Fibroblast of lung (primary cell): ENCODE measurements at places on chromosomes 16 and 17.

DNA sequence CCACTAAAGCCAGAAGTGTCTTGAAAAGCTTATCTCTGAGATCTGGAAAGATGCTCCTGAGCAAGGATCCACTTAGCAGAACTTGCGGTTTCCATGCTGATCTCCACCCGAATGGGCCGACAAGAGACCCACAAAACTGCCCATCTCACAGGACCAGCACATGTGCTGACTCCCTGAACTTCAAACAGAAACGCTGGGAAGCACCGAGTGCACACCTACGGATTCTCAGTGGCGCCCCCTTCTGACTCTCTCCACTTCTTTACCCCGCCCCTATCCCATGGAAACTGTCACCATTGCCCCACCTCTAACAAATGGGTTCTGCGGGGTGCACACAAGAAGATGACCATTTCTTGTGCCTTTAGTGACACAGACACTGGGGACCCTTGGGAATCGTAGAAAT lies 21.4 kb downstream of the CDRT4 start:
- DNase-seq = no peak

GRCh38 chr16:26647870-26648269 lies 418.9 kb upstream of the C16orf82 start:
- no peak for DNase-seq

DNA sequence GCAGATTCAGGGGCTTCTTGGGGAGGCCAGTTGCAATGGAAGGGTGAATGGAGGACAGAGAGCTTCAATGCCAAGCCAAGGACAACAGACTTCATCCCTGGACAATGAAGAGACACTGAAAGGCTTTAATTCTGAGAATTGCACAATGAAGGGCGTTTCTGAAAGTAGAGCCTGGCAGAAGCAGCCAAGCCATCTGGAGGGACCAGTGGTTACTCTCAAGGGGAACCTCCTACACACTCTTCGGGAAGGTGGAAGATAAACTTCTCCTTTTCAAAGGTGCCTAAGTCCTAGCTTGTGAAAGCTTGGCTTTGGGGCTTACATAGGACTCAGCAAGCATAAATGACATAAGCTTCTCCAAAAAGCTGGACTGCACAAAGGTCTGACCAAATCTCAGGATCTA lies 6.2 kb upstream of the CES1 start:
- no peak for DNase-seq

DNA sequence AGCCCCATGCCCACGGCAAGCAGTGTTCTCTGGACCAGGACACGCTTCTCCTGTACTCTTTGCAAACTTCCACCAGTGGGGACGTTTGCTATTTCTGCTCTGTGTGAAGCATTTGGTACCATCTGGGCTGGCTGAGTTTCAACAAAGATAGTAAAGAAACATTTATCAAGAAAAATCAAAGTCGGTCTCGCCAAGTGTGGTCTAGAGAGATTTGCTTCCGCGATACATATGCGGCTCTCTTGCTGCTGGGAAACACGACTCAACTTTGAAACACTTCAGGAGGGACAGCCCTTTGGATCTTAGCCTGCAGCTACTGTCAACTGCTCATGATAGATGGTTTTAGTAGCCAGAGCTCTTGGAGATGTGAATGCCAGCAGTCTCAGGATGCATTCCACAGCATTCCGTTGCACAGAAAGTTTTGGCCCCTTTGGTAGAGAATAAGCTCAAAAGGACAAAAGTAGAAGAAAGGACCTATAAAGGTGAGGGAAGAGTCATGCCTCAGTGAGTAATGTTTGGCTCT lies 168.2 kb upstream of the CACNG3 start:
- no peak for DNase-seq

- no peak for DNase-seq
These were observed 17.0 kb downstream of the BTBD17 start for GRCh38 chr17:74344658-74345057.

DNA sequence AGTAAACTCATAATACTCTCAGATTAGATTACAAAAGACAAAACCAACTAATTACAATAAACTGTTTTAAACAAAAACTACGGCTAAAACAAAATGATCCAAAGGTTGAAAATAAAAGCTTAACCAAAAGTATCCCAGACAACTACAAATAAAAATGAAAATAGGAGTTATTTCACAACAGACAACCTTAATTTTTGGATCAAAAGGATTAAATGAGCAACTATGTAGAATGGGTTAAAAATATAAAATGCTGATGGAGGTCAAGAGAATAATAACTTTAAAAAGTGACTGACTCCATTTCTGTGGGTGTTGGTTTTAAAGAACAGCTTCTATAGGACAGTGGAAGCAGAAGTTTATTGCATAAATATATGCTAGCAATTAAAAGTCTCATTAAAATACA lies 28.6 kb downstream of the METTL16 start:
- DNase-seq = no peak

DNA sequence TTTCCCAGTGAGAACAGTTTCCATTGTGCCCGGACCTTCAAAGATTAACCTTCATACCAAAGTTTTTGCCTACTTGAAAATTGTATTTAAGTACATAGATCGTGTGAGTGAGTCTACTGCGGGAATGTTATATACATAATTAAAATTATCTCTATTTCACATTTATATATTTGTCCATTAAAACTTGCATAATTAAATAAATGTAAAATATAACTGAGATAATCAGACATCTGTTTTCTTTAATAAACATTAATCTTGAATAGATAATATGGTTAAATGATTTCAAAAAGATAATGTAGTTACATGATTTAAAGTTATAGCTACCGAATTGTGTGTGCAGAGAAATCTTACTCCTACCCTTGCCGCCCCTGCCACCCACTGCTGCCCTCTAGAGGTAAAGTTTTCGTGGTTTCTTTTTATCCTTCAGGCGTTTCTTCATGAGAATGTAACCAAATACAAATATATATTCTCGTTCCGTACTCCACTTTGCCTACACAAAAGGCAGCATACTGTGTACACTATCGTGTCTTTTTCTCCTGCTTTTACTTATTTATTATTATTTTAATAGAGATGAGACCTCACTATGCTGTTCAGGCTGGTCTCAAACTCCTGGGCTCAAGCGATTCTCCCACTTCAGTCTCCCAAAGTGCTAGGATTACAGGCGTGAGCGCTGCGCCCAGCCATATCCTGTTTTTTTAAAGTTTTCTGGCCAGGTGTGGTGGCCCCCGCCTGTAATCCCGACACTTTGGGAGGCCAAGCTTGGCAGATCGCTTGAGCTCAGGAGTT lies 35.6 kb downstream of the RPA1 start:
- DNase-seq = peak; percentile 4

DNA sequence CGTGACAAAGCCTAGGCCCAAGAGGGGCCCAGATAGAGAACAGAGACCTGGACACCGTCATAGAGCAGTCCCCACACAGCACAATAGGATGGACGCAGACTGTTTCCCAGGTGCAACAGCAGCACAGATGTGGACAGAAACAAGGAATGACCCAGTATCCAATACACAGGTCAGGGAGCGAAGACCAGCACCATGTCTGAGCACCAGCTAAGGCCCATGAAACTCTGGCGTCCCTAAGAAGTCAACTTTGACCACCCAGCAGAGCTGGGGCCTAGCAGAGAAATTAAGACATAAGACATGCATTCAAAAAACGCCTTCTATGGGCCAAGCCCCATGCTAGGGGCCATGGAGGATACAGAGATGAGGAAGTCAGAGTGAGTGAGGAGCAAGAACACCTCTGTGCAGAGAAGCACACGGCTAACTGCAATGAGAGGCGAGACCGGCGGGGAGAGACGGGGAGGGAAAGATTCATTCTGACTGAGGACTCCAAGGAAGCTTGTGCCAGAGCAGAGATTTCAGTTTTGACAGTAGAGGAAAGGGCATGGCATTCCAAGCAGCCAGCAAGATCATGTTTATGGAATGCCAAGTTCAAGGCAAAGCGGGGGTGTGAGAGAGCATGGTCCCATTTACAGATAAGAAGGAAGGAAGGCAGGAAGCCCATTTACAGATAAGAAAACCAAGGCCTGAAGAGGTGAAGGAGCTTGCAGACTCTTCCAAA lies 50.8 kb downstream of the PITPNM3 start:
- DNase-seq = peak; percentile 74

DNA sequence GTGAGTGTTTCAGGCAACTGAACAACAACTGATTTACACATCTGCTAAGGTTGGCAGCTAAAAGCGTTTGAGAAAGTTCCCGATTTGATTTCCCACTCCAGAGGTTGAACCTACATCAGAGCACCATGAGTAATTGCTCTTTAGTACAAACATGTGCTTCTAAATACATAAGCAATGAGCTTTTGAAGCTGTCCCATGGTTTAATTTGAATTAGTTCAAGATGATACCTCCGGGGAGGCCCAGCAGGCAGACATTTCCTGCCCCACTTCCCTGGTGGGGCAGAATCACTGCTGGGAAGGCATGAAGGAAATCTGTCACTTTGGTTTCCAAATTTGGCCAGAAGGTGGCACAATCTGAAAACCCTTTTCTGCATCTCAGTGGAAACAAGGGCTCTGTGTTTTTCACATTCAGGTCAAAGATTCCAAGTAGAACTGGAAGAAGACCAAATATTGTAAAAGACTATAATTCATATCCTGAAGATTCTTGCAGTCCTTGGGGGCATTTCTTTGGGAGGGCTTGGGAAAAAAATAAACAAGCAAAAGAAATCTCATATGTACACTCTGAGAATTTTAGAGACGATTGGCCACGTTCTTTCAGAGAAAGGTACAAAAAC lies 176.2 kb upstream of the FAM20A start:
- peak; percentile 87 for DNase-seq

DNA sequence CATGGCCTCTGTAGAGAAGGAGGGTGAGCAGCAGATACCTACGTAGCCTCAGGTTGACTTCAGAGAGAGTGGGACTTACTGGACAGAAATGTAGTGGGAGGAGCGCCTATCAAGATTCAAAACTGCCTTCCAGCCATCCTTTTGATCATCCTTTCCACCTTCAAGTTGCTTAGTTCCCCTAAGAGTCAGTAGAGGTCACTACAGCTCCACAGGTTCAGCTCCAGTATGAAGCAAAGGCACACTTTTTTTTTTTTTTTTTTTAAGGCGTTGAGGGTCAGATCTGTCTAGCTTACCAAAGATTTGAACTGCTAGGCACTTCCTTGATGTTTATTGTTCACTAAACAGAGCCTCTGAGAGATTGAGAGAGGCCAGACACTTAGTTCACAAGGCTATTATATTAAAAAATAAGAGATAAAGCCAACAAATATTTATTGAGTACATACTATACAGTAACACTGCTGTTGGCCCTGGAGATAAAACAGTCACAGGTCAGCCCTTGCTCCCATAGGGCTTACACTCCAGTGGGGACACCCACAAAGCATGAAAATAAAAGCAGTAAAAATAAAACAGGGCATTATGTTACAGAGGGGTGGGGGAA lies 3.1 kb downstream of the RNF227 start:
- DNase-seq = peak; percentile 86

GRCh38 chr17:81164371-81165245 lies 699 bp upstream of the PVALEF start:
- no peak for DNase-seq

DNA sequence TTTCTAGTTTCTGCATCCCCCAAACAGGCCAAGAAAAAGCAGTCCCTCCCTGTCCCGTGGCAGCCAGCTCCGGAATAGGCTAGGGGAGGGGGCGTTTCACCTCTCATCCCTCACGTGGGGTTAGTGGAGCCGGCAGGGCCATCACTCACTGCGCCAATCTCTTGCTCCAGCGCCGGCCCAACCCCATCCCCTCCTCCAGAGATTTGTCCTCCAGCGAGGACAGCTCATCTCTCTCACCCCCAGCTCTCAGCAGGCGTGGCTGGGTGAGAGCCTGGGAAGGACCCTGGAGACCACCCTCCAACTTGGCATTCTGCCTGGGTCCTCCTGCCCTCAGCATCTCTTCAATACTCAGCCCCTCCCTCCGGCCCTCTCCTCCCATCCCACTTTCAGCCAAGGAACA lies 74.1 kb downstream of the TMEM132E start:
- no peak for DNase-seq

DNA sequence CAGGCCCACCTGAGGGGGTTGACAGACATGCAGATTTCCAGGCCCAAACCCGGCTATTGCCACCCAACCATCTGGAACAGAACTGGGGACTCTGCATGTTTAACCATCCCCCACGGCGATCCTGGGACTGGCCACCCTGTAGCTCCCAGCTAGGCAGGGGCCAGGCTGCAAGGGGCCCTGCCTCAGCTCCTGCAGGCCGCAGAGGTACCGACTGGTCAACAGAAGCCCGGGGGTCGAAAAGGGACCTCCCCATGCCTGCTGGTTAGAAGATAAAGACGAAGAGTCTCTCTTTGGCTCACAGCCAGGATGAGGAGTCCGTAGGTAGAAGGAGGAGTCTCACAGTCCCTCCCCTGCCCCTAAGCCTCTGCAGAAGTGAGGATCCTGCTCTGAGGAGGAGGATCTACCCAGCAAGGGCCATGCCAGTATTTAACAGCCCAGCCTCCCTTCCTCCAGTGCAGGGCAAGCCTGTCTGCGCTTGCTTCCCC lies 223.4 kb upstream of the TNRC6C start:
- DNase-seq = peak; percentile 20

DNA sequence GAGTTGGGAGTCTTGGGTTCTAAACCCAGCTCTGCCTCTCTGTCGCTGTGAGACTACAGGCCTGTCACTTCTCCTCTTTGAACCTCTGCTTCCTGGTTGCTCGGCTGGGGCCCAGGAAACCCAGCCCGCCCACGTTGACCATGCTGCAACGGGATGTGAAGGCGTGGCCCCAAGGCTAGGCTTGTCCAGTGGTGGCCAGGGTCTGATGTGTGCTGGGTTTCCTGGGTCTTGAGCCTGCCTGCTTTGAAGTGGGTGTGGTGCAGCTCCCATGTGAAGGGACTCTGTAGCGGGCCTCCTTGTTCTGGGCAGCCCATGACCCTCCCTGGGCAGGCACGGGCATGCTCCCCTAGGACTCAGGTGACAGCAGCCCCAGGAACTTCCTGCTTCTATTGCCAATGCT lies 82.3 kb downstream of the SDR42E1 start:
- no peak for DNase-seq

- no peak for DNase-seq
These were observed 3.5 kb downstream of the PIPOX start for GRCh38 chr17:29046473-29046839.

- no peak for DNase-seq
These were observed 149.0 kb downstream of the MRM1 start for GRCh38 chr17:36750316-36750885.

DNA sequence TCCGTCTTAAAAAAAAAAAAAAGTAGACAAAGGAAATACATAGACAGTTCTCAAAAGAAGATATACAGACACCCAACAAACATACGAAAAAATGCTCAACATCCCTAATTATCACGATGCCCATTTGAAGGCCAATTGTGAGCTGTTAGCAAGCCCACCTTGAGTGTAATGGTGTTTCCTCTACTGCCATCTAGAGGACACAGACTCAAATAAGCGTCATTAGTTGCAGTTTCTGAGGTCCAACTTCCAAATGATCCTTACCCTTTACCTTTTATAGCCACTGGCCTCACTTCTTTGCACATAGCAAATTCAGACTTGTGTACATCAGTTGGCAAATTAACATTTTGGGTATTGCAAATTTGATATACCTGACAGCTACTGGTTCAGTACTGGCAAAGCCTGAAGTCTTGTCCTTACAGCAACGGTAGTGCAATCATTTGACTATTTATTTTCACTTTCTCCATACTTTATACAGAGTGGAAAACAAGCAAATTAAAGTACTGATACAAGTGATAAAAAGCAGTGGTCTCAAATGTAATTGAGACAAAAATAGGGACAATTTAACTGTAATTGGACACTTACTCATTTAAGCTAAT lies 536.3 kb upstream of the EEF2KMT start:
- peak; percentile 8 for DNase-seq

GRCh38 chr16:48201515-48202201 lies 42.4 kb upstream of the LONP2 start:
- no peak for DNase-seq
